GM20000 (cell line): ENCODE measurements at places on chromosomes 16 and 17.
A peak's percentile ranks its signal among the peaks of the same experiment; 100 is the strongest.

GRCh38 chr16:29811896-29812665, at the start of gene PRRT2:
TSS of gene PRRT2 (plus strand) at chr16:29812193. CDS start at chr16:29813055, 862 bp downstream.
- peak; percentile 60 for DNase-seq

- no peak for DNase-seq
These were observed 336.2 kb upstream of the PMFBP1 start for GRCh38 chr16:72508191-72508590.

GRCh38 chr17:80858301-80859001, 133.2 kb upstream of the CHMP6 start:
- no peak for DNase-seq

- DNase-seq: no peak
These were observed 50.9 kb upstream of the ZNF629 start for GRCh38 chr16:30837904-30838303.

DNA sequence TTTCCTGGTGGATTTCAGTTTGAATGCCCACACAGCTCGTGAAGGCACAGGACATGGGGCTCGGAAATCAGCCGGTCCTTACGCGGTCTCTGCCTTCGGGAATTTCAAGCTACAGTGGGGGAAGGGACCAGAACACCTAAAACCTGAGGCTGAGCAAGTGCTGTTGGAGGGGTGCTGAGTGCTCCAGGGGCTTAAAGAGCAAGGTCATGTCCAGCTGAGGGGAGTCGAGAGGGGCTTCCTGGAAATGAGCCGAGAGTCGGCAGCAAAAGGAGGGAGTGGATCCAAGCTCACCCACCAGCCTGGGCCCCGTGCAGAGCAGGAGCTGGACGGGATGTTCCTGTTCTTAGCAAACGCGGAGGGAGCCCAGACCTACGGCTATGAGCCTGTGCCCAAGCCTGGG, 73.2 kb upstream of the RPL38 start:
- DNase-seq: no peak

- no peak for DNase-seq
These were observed 16.5 kb upstream of the ZFHX3 start for GRCh38 chr16:73064212-73064993.

- DNase-seq: peak; percentile 100
These were observed at the start of gene RMI2 for GRCh38 chr16:11345040-11345862. TSS of gene RMI2 (plus strand) at chr16:11345459. CDS start at chr16:11345472, 13 bp downstream.

DNA sequence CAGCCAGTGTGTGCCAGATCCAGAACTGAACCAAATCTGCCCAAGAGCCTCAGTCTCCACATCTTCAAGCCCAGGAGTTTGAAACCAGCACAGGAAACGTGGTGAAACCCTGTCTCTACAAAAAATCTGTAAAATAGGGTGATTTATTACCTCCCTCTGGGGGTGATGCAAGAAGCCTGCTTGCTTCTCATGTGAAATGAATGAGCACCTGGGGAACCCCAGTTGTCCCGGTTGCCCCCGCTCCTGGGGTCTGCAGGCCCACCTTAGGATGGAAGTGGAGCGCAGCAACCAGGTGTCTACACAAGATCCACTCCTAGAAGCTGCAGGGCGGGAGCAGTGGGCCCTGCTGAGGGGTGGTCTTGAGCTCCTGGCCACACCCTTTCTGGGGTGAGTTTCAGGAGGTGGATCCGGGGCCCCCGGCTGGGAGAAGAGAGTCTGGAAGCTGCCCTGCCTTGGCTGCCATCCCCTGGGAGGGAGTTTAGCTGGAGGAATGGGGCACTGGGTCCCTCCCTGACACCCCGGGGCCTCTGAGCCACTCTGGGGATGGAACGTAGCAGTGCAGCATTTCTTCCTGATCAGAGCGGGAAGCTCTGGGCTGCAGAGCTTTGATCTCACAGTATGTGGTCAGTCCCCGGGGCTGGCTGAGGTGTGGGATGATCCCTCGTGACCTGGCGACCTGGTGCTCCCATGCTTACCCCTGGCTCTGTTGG, 117.8 kb downstream of the RAB11FIP4 start:
- DNase-seq: no peak

DNA sequence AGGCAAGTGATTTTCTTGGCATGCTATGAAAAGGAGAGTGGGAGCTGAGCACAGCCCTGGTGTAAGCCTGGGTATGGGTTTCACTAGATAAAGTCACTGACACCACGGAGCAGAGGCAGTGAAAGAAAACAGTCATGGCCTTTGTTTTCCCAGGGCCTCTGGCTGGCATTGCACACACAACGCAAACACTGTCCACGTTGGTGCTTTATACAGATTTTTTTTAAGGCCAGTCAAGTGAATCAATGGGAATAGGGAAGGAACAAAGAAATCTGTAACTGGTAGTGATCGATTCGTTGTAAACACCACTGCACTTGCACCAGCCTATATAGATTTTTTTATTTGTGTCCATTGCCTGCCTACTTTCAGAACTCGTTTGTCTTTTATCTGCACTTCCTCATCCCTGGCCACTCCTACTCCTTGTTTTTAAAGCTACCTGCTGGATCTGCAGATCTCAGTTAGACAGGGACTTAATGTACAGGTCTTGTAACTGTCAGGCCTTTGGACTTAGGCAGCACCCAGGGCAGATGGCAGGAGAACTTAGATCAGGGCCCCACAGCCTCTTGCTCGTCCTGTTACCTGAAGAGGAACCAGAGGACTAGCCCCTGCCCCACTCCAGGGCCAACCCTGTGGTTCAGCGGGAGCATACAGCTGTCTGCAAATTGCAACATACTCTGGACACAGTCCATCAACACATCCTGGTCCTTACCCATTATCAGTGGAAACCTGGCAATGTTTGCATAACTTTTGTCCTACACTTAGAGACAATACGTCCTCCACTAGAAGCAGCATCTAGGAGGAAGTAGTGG, 10.6 kb upstream of the TMIGD1 start:
- DNase-seq: no peak

GRCh38 chr16:38941-39892, 14.2 kb downstream of the POLR3K start:
- peak; percentile 84 for DNase-seq

DNA sequence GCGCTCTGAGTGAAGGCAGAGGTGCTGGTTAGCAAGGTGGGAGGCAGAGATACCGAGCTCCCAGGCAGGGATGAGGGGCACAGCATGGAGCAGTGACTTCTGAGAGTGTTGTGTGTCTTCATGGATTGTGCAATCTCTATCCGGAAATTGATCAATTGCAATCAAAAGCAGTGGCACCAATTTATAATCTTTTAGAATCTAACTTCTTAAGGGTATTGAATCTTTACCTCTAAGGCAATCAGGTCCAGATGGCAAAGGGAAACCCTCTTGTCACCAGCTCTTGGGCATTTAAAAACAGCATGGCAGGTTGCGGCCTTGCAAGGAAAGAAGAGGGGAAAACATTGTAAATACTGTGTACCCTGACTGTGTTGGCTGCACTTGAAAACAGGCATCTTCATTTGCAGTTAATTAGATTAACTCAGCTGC, 58.0 kb upstream of the MRTFB start:
- no peak for DNase-seq

DNA sequence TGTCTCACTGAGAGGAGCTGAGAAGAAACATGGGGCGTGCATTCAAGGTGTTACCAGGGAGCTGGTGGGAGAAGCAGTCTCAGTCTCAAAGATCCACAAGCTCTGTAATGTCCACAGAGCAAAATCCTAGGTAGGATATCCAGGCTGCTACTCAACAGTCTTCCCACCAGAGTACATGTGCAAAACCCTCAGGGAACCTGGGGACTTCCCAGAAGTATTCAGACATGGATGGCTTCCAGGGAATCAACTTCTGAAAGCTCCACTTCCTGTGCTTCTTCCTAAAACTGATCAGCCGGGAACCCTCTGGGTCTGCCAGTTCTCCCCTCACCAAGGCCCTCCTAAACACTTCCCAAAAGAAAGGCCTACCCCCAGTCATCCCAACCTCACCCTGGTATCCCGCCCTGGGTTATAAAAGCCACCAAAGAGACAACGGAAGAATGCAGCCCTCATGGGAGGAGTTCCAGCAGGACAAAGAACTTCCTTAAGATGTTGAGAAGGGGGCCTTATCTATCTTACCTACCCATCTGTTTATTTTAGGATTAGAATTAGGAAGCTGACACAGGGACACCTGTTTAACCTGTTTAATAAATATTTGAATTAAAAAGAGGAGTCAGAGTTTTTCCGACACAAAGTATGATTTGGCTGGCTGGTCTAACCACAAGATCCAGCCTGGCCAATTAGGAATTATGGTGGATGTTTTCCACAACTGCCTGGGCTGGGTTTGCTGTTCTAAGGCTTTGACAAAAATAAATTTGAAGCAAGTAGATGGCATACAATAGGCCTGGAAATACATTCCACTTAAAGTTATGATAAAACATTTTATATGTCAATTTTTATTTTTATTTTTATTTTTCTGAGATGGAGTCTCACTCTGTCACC, 37.0 kb downstream of the CUEDC1 start:
- no peak for DNase-seq

DNA sequence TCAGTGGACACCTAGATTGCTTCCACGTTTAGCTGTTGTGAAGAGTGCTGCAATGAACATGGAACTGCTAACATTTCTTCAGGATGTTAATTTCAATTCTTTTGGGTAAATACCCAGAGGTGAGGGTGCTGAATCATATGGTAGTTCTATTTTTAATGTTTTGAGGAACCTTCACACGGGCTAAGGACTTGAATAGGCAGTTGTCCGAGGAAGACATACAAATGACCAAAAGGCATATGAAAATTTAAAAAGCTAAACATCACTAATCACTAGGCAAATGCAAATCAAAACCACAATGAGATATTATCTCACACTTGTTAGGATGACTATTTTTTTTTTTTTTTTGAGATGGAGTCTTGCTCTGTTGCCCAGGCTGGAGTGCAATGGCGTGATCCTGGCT, 173.3 kb downstream of the PRKCB start:
- DNase-seq: no peak

- DNase-seq: no peak
These were observed 66.9 kb upstream of the SDK2 start for GRCh38 chr17:73711184-73711583.

GRCh38 chr17:60110586-60110985, 31.9 kb upstream of the HEATR6 start:
- no peak for DNase-seq
